ENCODE measurements at places on chromosomes 2 and 18. TPM values are rescaled to one million over a fixed set of nuclear protein-coding genes. Genes with fewer than 3 reads are reported as not detected.
A peak's percentile ranks its signal among the peaks of the same experiment; 100 is the strongest.

The LYG2 gene
- not detected for total RNA-seq

The TACR1 gene
- total RNA-seq: 0.18 TPM

The ARHGAP25 gene
- total RNA-seq: 3.1 TPM

The BUB1 gene
- 9.0 TPM for total RNA-seq

The NOSTRIN gene
- total RNA-seq: 9.2 TPM

DNA sequence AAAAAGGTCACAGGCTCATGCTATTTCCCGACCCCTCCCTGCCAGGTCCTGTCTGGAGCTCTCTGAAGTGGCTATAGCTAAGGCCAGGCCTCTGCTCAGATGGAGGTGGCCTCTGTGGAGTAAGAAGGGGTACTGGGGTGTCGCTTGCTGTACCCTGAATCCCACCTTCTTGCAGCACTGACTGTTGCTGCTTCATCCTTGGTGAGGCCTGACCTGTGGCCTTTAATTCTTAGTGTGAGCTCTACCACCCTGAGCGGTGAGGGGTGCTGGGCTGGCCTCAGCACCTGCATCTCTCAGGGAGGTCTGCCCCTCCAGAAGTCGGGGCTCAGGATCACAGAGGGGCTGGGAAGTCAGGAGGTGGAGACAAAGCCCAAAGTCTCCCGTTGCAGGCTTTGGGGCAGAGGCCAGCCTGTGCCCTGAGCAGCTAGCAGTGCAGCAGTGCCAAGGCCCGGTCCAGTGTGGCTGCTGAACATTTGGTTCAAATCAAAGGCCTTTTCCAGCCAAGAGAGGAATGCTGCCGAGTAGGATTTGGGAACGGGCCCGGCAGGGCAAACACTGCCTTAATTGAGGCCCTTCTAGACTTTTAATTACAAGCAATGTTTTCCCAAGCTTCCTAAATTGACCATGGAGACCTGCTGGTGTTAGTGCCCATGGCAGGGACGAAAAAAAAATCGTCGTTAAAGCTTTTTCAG lies 133.5 kb upstream of the HAAO start:
- peak; percentile 77 for DNase-seq
- no peaks in the 10 kb centered on the region for H3K36me3 ChIP-seq
- H3K4me3 ChIP-seq: no peak overlapping the region
- H3K4me1 ChIP-seq: peaks cover 98% of the 10 kb centered on the region
- peak overlapping the region; percentile 96 for H3K27ac ChIP-seq

- H3K27me3 ChIP-seq: no peaks in the 10 kb centered on the region
- no peaks in the 10 kb centered on the region for H3K36me3 ChIP-seq
- DNase-seq: no peak
- H3K27ac ChIP-seq: no peak overlapping the region
These were observed 1342.0 kb upstream of the ZEB2 start for GRCh38 chr2:145861940-145862339.

GRCh38 chr2:107663632-107664031 lies 163.1 kb upstream of the RGPD4 start:
- no peak overlapping the region for H3K27ac ChIP-seq
- H3K4me1 ChIP-seq: no peaks in the 10 kb centered on the region
- no peaks in the 10 kb centered on the region for H3K27me3 ChIP-seq

DNA sequence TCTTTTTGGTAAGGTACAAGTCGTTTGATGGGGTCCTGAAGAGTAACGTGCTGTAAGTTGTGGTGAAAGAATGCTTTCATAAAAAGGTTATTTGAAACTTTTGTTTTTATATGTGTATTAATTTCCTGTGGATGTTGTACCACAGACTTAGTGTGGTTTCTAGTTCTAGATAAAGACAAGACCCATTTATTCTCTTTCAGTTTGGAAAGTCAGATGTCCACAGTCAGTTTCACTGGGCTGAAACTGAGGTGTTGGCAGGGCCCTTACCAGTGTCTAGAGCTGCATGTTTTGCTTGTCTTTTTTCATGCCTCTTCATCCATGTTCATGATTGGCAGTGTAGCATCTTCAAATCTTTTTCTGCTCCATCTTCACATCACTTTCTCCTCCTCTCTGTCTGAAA lies 22.1 kb upstream of the DOCK10 start:
- H3K27ac ChIP-seq: no peak overlapping the region
- H3K4me1 ChIP-seq: no peaks in the 10 kb centered on the region
- DNase-seq: no peak
- no peaks in the 10 kb centered on the region for H3K36me3 ChIP-seq
- no peaks in the 10 kb centered on the region for H3K27me3 ChIP-seq
- H3K4me3 ChIP-seq: no peak overlapping the region

DNA sequence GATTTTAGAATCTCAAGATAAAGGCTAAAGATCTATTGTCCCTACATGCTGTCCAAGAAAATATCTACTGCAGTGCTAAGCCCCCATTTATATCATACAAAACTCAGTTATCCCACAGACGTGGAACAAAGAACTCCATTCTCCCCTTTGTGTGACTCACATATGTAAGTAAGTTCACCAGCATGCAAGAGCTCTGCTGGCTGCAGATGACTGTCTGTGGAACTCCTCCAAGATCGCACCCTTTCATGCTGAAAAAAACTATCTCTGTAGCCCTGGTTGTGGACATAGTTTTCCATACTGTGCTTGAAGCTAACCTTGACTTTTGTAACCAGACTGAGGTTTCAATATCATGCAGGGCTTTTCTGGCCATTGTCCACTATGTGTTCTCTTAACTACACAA lies 207.1 kb downstream of the ZNF521 start:
- H3K4me3 ChIP-seq: no peak overlapping the region
- peaks cover 13% of the 10 kb centered on the region for H3K4me1 ChIP-seq
- H3K27ac ChIP-seq: no peak overlapping the region
- no peaks in the 10 kb centered on the region for H3K27me3 ChIP-seq

DNA sequence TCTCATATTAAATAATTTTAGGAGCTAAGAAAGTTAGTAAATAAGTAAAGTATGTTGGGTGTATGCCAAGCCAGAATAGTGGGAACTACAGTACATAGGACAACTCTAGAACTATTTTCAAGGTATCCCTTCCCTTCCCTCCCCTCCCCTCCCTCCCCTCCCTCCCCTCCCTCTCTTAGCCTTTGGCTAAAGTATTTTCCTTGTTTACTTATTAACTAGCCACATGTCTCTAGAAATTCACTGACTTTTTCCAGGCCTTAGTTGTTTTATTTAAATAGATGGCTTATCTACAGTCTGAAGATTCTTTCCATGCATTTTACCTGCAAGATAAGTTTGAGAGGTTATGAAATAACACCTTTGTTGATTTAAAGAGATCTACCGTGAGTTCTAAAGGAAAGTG lies 402.1 kb downstream of the PARD3B start:
- H3K36me3 ChIP-seq: no peaks in the 10 kb centered on the region
- no peak overlapping the region for H3K27ac ChIP-seq
- DNase-seq: no peak
- no peaks in the 10 kb centered on the region for H3K27me3 ChIP-seq
- H3K4me3 ChIP-seq: no peak overlapping the region
- H3K4me1 ChIP-seq: no peaks in the 10 kb centered on the region

DNA sequence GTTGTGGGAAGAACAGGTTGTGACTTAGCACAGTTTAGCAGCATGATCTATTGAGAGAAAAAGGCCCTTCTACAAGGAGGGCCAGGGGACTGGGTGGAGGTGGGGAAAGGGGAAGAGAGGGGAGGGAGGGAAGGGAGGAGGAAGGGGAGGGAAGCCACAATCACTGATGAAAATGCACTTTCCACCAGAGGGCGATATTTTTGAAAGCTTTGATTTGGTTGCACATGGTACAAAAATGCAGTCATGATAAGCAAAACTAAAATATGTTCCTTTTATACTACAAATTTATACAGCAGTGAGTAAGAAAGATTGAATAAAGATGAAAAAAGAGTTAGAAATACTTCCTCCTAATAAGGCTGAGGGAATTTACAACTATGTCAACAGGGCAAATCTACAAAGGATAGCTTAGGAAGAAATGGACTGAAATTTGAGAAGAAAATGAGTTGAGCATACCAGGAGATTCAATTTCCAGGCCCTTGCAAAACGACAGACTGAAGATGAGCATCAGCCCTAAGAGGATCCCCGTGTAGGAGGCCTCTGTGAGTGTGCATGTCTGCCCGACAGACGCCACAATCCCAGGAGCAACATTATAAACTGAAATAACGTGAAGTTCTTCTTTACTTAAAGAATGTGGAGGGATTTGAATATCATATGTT lies 17.2 kb downstream of the SH3YL1 start:
- H3K27ac ChIP-seq: no peak overlapping the region
- H3K4me1 ChIP-seq: no peaks in the 10 kb centered on the region
- H3K4me3 ChIP-seq: no peak overlapping the region
- H3K36me3 ChIP-seq: peaks cover 35% of the 10 kb centered on the region
- peak; percentile 40 for DNase-seq
- H3K27me3 ChIP-seq: no peaks in the 10 kb centered on the region

- peak overlapping the region; percentile 88 for H3K27ac ChIP-seq
- DNase-seq: peak; percentile 90
- H3K27me3 ChIP-seq: peaks cover 11% of the 10 kb centered on the region
These were observed 231.4 kb downstream of the HAUS1 start for GRCh38 chr18:46335534-46336101.

DNA sequence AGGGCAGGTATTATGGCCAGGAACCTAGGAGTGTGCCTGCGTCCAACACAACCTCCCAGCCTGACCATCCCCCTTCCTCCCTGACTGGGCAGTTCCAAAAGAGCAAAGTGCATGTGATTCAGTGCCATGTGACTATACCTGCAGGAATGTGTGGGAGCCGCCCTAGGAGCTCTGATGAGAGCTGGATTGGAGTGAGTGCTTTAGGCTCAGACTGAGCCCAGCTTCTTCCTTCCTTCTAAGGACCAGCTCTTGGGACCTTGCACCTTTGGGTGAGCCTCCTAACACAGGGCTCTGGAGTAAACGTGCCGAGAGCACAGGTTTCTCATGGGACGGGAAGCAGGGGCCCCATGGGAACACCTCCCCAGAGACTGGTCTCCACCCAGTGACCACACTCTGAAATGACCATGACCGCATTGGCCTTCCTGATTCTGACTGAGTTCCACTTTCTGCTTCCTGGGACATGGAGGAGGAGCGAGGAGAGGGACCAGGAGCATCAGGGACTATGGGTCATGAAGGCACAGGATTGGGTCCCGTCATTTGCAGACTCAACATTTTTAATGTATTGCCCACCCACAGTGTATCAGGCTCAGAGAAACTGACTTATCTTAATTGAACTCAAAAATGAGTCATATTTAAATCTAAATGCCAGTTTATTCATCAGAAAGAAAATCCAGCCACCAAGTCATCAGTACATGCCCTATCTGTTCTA lies 87.8 kb upstream of the BCL2L11 start:
- H3K27ac ChIP-seq: no peak overlapping the region
- no peak overlapping the region for H3K4me3 ChIP-seq
- peaks cover 2% of the 10 kb centered on the region for H3K27me3 ChIP-seq
- DNase-seq: no peak

DNA sequence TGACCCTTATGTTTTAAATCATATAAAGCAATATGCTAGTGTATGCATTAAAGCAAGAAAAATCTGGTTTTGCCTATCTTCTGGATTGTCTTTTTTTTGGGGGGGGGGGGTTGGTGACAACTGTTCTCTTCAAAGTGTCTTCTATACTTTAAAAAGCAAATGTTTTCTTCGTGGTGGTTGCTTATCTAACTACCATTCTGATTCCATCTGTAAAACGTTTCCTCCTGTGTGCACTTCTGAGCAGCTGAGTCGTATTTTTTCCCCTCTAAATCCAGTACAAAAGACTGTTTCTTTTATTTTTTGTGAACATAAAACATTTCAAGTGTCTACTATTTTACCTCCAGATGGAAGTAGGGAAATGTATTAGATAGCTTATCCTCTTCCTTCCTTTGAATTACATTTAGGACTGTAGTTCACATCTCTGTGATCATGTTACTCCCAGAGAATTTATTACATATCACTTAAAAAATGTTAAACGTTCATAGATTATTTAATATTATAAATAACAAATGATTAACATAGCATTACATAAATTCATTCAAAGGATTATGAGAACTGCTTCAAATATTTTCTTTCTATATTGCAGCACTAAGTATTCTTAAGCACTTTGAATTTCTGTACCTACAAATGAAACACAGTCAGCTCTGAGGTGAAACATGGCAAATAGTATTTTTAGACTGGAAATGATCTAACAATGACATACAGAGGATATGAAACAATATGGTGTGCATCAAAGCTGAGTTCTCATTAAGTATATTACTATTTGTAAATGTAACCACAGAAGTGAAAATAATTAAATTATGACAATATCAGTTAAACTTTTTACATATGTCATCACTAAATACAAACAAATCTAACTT lies 56.4 kb downstream of the SCN3A start:
- no peak for DNase-seq
- H3K27ac ChIP-seq: no peak overlapping the region
- H3K36me3 ChIP-seq: no peaks in the 10 kb centered on the region
- H3K4me3 ChIP-seq: no peak overlapping the region
- H3K4me1 ChIP-seq: no peaks in the 10 kb centered on the region
- no peaks in the 10 kb centered on the region for H3K27me3 ChIP-seq

GRCh38 chr2:222315443-222316121 lies 16.8 kb upstream of the PAX3 start:
- no peak for DNase-seq
- peaks cover 28% of the 10 kb centered on the region for H3K4me1 ChIP-seq
- no peak overlapping the region for H3K4me3 ChIP-seq
- H3K27ac ChIP-seq: no peak overlapping the region
- H3K36me3 ChIP-seq: no peaks in the 10 kb centered on the region

DNA sequence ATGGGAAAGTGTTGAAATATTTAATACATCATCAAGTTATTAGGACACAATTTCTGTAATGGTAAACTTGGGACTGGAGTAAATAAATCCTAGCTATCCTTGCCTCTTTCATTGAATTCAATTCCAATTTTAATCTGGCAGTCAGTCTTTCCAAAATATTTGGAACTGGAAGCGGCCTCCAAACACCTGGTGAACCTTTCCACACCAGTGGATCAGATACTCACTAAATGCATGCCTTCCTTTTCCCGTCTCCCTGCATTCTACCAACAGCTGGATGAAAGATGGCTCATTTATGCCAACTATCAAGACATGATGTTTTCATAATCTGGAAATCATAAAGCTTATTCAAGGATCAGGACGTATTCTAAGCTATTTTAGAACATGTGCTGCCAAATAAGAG lies 488.2 kb upstream of the SPHKAP start:
- H3K27me3 ChIP-seq: no peaks in the 10 kb centered on the region
- H3K36me3 ChIP-seq: no peaks in the 10 kb centered on the region
- peak; percentile 94 for DNase-seq
- no peak overlapping the region for H3K27ac ChIP-seq
- no peak overlapping the region for H3K4me3 ChIP-seq

- H3K27ac ChIP-seq: peak overlapping the region; percentile 97
- peak overlapping the region; percentile 93 for H3K4me3 ChIP-seq
- DNase-seq: no peak
- peaks cover 19% of the 10 kb centered on the region for H3K4me1 ChIP-seq
- H3K36me3 ChIP-seq: peaks cover 15% of the 10 kb centered on the region
- H3K27me3 ChIP-seq: no peaks in the 10 kb centered on the region
These were observed 708 bp downstream of the ZNF24 start for GRCh38 chr18:35343488-35343935.

Measured in muscle of leg (tissue), 16 donors.